CD4-positive, alpha-beta T cell (primary cell): ENCODE measurements at places on chromosomes 3 and 15. TPM values are rescaled to one million over a fixed set of nuclear protein-coding genes. Genes with fewer than 3 reads are reported as not detected.
A peak's percentile ranks its signal among the peaks of the same experiment; 100 is the strongest.

SHC4 gene
- not detected for total RNA-seq

AGTR1 gene
- total RNA-seq: not detected

- H3K36me3 ChIP-seq: no peaks in the 10 kb centered on the region
- no peak for DNase-seq
- no peak overlapping the region for H3K27ac ChIP-seq
- no peak overlapping the region for H3K4me3 ChIP-seq
These were observed 58.2 kb upstream of the DUT start for GRCh38 chr15:48273049-48273448.

GRCh38 chr3:8868996-8869395, 94.3 kb downstream of the RAD18 start:
- DNase-seq: no peak
- no peaks in the 10 kb centered on the region for H3K27me3 ChIP-seq

DNA sequence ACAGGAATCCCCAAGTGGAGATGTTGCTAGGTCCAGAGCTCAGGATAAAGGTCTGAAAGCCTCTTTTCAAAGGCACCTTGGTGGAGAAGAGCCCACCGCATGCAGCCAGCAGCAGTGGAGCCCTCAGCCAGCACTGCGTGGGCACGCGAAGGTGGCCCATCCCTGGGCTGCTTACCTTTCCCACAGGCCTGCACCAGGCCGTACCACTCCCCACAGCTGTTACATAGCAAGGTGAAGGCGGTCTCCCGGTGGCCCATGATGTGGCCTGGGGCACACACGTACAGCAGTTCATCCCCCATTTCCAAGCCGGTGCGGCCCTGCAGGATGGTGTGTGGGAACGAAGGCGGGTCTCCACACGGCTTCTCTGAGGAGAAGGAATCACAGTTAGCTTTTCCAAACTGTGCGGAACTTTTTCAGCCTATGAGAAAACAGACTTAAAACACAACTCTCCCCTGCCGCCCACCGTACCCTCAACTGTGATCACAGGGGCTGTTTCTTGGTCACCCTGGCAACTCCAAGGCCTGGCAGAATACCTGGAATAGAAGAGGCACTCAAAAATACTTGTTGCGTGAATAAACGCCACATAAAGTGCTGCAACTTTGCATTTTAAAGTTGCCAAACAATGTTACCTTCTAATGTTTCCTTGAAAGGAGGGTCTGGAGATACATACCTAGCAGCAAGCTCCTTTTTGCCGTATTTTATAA, 43.7 kb downstream of the SUSD5 start:
- no peak overlapping the region for H3K27ac ChIP-seq
- DNase-seq: no peak

DNA sequence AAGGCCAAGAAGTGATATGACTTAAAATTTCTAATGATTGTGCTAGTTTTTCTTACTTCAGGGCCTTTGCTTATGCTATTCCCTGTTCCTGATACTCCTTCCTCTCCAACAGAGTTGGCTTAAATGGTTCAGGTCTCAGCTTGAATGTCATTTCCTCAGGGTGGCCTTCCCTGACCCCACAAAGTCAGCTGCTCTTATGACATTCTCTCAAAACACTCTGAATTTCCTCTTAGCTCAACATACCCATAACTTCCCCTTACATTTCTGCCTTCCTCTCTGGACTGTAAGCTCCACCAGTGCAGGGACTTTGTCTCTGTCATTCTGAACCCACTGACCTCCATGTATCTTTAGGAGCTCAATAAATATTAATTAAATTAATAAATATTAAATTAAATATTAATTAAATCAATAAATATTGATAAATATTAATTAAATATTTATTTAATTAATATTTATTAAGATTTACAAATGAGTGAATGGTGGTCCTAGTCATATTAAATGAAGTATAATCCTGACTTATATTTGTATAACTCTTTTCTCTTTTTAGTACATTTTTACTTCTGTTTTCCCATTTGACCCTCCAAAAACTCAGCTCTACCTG, 17.9 kb upstream of the TMCC1 start:
- H3K27me3 ChIP-seq: no peaks in the 10 kb centered on the region
- peak; percentile 14 for DNase-seq
- no peaks in the 10 kb centered on the region for H3K36me3 ChIP-seq
- H3K4me1 ChIP-seq: no peaks in the 10 kb centered on the region

RTP1 gene
- not detected for total RNA-seq

- peaks cover 3% of the 10 kb centered on the region for H3K27me3 ChIP-seq
- H3K27ac ChIP-seq: no peak overlapping the region
- H3K4me1 ChIP-seq: no peaks in the 10 kb centered on the region
- H3K4me3 ChIP-seq: no peak overlapping the region
These were observed 71.5 kb downstream of the IGF2BP2 start for GRCh38 chr3:185753354-185753753.

SLC28A1 gene
- not detected for total RNA-seq

- DNase-seq: no peak
- peaks cover 9% of the 10 kb centered on the region for H3K36me3 ChIP-seq
- no peak overlapping the region for H3K4me3 ChIP-seq
- H3K27ac ChIP-seq: no peak overlapping the region
- no peaks in the 10 kb centered on the region for H3K27me3 ChIP-seq
- peaks cover 9% of the 10 kb centered on the region for H3K4me1 ChIP-seq
These were observed 37.6 kb downstream of the DNASE1L3 start for GRCh38 chr3:58173029-58173668.

GRCh38 chr3:128863560-128863959, 15.9 kb upstream of the ACAD9 start:
- no peaks in the 10 kb centered on the region for H3K4me1 ChIP-seq
- H3K27me3 ChIP-seq: no peaks in the 10 kb centered on the region
- DNase-seq: no peak
- no peak overlapping the region for H3K4me3 ChIP-seq
- no peak overlapping the region for H3K27ac ChIP-seq
- H3K36me3 ChIP-seq: no peaks in the 10 kb centered on the region

GOLGA6L7 gene
- not detected for total RNA-seq

- no peaks in the 10 kb centered on the region for H3K27me3 ChIP-seq
- H3K4me1 ChIP-seq: no peaks in the 10 kb centered on the region
- no peak overlapping the region for H3K27ac ChIP-seq
- no peak overlapping the region for H3K4me3 ChIP-seq
These were observed 243.5 kb upstream of the SEMA6D start for GRCh38 chr15:47473832-47474231.

ERC2 gene
- not detected for total RNA-seq

DNA sequence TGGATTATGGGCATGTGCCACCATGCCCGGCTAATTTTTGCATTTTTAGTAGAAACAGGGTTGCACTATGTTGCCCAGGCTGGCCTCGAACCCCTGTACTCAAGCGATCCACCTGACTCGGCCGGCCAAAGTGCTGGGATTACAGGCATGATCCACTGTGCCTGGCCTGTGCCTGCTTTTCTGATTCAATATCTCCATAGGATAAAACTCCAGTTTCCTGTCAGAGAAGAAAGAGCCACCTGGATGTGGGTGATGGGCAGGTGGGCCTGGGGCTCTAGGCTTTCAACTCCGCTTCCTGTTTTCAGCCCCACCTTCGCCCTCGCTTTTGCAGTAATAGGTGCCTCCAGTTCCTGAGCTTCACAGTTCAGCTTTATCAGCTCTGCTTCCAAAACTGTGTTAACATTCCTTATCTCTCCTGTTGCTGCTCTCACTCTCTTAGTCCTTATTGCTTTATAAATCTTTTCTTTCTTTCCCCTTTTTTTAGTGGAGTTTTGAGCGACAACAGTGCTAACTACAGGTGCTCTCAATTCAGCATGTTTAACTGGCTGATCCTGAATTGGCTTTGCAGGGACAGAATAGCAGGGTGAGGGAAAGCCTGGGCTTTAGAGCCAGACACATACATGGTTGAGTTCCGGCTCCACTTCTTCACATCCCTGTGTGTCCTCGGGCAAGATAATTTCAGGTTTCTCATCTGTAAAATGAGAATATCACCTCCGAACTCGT, 21.1 kb upstream of the PDE8A start:
- peaks cover 2% of the 10 kb centered on the region for H3K4me1 ChIP-seq
- no peak overlapping the region for H3K4me3 ChIP-seq
- H3K27me3 ChIP-seq: no peaks in the 10 kb centered on the region
- H3K36me3 ChIP-seq: no peaks in the 10 kb centered on the region

STAB1 gene
- 2.5 TPM for total RNA-seq

DNA sequence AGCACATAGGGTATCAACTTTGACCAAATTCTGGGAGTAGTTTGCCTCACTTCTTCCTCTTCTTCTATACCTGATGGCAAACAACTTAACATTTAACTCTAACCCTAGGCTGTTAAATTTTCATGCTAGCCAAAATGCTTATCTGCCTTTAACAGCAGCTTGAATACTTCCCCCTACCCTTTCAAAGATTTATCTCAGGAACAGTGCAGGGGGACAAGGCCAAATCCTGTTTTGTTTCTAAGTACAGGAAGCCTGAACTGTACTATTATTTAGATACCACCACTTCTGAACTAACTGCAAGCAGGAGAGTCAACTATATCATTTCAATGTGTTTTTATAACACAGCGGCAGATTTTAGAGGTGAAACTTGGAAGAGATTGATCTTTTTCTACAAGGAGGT, 104.0 kb upstream of the CNTN6 start:
- H3K27ac ChIP-seq: no peak overlapping the region
- no peaks in the 10 kb centered on the region for H3K27me3 ChIP-seq
- no peaks in the 10 kb centered on the region for H3K36me3 ChIP-seq
- no peak for DNase-seq
- no peaks in the 10 kb centered on the region for H3K4me1 ChIP-seq

- H3K4me1 ChIP-seq: no peaks in the 10 kb centered on the region
- DNase-seq: no peak
- H3K27ac ChIP-seq: no peak overlapping the region
- no peak overlapping the region for H3K4me3 ChIP-seq
These were observed 85.3 kb upstream of the SLC6A1 start for GRCh38 chr3:10907262-10907661.

DNA sequence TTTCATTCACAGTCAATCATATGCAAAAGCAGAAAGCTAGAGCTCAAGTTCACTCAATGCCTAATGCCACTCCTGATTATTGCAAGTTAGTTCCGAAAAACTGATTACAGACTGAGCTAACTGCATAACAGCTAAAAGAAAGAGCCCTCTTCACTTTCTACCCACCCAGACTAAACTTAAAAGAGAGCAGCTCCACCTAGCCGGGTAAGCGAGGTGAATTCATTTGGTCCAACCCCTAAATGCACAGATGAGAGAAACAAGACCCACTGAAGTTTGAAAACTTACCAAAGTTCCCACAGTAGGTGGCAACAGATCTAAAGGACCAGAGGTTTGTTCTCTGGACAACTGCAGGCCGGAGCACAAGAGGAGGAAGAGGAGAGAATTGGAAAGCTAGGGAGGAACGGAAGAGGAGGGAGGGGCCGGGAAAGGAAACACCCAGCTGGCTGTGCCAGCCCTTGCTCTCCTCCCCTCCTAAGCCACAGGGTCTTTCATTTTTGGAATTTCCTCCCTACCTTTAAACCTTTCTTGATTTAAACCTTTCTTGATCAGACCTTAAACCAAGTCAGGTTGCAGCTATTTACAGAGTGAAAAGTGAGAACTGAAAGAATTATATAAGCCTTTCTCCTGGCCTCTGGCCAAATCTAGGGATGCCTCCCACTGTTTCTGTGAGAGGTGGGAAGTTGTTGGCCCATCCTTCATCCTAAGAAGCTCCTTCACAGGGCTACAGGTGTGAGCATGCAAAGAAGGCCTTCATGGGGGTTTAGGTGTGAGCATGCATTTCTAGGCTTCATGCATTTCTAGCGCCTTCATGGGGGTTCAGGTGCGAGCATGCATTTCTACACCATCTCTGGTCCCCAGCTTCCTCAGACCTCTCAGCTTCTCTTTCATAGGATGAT, 114.7 kb upstream of the LMOD3 start:
- H3K4me3 ChIP-seq: peak overlapping the region; percentile 13
- DNase-seq: no peak
- peaks cover 28% of the 10 kb centered on the region for H3K4me1 ChIP-seq

GRCh38 chr3:1380926-1381646, 288.3 kb downstream of the CNTN6 start:
- no peaks in the 10 kb centered on the region for H3K36me3 ChIP-seq
- no peak overlapping the region for H3K27ac ChIP-seq
- DNase-seq: no peak
- H3K4me3 ChIP-seq: no peak overlapping the region

DNA sequence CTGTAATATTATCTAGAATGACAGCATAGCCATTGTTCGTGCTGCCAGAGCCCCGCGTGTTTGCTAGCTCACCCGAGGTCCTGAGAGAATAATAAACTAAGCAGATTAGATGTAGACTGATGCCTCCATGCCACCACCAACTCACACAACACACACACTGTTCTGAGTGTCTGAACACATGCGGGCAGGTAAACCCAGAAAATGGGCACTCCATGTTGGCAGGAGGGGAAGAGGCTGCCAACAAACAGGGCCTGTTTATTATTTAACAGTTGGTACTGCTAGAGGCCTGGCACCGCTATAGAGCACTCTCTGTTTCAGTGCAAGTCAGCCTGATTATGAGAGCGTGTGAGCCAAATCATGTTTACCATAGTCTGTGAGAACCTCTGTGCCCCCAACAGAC, 299.0 kb downstream of the ZBTB20 start:
- no peak overlapping the region for H3K4me3 ChIP-seq
- no peak for DNase-seq
- H3K36me3 ChIP-seq: no peaks in the 10 kb centered on the region
- H3K4me1 ChIP-seq: no peaks in the 10 kb centered on the region
- no peak overlapping the region for H3K27ac ChIP-seq

DNA sequence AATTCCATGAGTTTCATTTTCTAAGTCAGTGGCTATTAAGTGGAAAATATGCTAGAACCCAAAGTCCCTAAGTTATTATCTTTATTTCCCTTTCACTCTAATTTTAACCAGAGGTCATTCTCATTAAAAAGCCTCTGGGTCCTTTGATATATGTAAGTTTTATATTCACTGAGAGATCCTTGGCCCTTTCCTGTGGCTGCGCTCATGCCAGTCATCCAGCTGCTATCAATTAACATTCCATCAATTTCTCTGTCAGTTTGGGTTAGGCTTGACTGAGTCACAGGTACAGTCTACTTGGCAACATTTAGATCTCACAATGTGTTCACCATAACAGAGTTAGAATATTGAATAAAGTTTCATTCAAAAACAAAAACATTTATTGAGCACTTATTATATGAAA, 58.0 kb upstream of the FBN1 start:
- H3K4me1 ChIP-seq: no peaks in the 10 kb centered on the region
- no peak for DNase-seq
- no peak overlapping the region for H3K4me3 ChIP-seq
- no peaks in the 10 kb centered on the region for H3K36me3 ChIP-seq
- no peaks in the 10 kb centered on the region for H3K27me3 ChIP-seq
